ENCODE measurements at places on chromosomes 4 and X.
A peak's percentile ranks its signal among the peaks of the same experiment; 100 is the strongest.

DNA sequence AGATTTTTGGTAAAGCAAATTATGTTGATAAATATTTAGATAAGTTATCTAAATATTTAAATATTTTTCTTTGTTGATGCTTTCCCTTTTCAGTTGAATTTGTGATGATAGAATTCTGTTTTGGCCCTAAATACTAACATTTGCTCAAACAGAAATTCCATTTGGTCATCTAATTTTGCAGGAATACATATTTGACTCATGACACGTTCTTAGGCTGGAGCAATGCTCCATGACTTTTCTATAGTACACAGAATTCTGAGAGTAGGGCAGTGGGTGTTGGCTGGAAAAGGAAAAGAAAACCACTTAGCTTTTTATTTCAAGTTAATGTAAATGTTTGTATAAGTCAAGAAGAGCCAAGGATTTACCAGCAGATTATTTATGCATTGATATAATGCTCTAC is 58.6 kb upstream of the GK2 start:
- no peak for DNase-seq

GRCh38 chr4:184805462-184806228 is 20.1 kb downstream of the ACSL1 start:
- DNase-seq: peak; percentile 92

DNA sequence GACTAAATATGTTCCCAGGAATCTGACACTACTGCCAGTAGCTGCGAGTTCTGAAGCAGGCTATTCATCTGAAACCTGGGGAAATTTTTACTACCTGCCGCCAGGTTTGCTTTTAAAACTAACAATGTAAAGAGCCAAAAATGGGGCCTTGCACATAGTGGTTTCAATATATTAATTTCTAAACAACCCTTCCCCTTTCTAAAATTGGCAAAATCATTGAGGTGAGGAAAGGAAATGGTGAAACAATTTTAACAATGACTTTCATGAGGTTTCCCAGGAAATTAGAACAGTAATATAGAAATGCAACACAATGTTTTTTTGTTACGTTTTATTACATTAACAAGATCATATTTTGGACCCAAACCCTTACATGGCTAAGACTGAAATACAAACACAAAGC is 21.3 kb downstream of the FANCB start:
- no peak for DNase-seq

DNA sequence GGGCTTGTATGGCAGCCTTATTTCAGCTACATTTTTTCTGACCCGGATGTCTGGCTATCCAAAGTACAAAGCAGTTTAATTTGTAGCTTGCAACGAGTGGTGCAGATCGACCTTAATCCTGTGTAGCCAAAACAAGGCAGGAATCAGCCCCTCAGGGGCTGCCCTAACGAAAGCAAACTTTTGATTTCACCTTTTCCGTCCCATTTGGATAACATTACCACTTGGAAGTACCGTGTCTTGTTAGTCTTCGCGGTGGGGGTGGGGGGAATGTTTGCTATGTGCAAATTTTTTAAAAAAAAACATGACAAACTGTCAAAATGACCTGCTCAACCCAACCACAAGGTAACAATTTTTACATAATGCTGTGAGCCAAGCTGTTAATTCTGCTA is 766 bp upstream of the DNAJB14 start:
- no peak for DNase-seq

GRCh38 chr4:121308328-121308663 is 72.5 kb downstream of the QRFPR start:
- DNase-seq: no peak

DNA sequence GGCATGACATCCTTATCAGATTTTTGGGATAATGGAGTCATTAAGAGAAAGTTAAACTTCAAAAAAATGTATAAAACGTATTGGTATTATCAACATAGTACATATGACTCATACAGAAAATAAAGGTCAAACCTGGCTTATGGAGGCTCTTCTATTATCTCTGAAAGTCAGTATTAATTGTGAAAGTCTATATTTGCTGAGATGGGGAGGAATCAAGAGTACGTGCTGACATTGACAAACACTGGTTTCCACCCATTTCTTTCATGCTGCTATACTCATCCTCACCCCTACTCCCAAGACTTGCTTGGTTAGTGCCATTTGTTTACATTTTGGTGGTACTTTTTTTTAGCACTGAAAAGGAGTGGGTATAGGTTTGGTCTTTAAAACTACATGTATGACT is 30.8 kb upstream of the PLA2G12A start:
- DNase-seq: no peak

GRCh38 chr4:86608757-86609375 is 14.8 kb downstream of the PTPN13 start:
- no peak for DNase-seq

Measured in upper lobe of right lung (tissue), 1 donor.